ENCODE measurements at places on chromosomes 13 and 19.

- DNase-seq = peak; percentile 35
These were observed 16.1 kb upstream of the LMO7 start for GRCh38 chr13:75620020-75620419.

- no peak for DNase-seq
These were observed 20.8 kb upstream of the SLC25A30 start for GRCh38 chr13:45439008-45439407.

DNA sequence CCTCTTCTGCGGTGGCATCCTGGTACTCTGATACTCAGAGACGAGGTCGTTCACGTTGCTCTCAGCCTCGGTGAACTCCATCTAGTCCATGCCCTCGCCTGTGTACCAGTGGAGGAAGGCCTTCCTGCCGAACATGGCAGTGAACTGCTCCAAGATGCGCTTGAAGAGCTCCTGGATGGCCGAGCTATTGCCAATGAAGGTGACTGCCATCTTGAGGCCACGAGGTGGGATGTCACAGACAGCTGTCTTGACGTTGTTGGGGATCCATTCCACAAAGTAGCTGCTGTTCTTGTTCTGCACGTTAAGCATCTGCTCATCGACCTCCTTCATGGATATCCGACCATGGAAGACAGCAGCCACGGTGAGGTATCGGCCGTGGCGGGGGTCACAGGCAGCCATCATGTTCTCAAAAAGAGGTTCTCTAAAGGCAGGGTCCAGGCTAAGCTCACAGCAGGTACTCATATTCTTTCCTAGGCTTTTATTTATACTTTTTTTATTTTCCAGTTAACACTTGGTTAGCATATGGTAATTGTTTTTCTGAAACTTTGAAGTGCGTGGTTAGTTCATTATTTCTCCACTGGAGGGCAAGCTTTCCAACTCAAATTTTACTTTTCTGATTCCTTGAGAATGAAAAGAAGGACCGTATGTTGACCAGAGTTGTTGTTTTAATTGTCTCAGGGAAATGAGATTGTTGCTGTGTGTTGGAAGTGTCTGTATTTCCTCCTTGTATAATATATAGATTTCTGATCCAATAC lies 72.4 kb upstream of the RGCC start:
- DNase-seq = peak; percentile 10

DNA sequence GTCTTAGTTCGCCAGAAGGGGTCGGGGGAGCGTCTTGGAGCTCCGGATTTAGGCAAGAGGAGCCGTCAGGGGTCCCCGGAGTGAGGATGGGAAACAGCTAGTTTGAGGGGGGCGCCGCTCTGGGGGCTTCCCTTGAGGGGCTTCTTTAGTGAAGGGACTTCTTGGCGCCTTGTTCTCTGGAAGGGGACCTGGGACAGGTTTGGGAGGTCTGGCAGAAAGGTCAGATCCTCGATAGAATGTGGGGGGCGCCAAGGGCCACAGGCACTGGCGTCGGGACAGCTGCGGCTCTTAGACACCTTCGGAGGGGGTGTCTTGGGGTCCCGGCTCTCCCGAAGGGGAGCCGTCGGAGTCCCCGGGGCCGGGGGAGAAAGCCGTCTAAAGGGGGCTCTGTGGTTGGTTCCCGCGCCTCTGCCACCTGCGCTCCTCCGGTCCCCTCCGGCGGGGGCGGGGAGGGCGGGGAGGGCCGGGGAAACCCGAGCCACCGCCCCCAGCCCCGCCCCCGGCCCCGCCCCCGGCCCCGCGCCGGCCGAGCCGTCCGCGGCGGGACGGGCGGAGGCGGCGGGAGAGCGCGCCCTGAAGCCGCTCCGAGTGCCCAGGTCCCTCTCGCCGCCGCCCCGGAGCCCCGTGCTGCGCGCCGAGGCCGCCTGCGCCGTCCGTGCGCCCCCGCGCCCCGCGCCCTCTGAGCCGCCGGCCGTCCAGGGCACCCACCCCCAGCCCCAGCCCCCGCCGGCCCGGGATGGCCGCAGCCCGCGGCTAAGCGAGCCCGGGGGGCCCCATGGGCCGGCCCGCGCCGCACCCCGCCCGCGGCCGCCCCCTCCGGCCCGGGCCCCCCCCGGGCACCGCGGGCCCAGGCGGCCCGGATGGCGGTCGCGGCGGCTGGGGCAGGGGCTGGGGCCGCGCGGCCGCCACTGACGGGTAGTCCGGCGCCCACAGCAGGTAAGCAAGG lies at the start of gene NRTN:
NRTN (plus strand) TSS at position 552 of the 946 bp plus-strand sequence. CDS start 19,099 bp downstream, outside the sequence.
- DNase-seq = no peak

DNA sequence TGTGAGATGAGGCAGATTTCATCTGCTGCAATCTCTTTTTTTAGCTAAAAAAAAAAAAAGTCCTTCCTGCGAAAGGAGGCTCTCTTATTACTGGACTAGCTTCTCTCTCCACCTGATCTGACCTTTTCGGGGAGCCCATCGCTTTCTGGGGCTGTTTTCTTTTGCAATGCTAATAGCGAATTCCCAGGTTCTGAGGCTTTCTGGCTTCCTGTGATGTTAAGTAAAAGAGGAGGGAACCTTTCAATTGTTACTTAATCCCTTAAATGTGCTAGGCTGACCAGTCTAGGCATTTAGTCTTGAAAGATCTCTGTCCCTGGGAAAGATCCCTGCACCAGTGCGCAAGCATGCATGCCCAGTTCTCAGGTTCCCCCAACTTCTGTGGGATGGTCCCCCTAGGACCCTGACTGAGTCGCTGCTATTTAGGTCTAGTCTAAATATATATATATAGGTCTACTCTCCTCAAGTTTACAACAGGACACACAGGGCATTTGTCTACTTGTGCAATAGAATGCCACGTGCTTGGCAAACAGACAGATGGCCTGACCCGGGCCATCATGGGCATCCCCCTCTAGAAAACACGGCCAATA lies 224.7 kb downstream of the ZNF536 start:
- DNase-seq = no peak

DNA sequence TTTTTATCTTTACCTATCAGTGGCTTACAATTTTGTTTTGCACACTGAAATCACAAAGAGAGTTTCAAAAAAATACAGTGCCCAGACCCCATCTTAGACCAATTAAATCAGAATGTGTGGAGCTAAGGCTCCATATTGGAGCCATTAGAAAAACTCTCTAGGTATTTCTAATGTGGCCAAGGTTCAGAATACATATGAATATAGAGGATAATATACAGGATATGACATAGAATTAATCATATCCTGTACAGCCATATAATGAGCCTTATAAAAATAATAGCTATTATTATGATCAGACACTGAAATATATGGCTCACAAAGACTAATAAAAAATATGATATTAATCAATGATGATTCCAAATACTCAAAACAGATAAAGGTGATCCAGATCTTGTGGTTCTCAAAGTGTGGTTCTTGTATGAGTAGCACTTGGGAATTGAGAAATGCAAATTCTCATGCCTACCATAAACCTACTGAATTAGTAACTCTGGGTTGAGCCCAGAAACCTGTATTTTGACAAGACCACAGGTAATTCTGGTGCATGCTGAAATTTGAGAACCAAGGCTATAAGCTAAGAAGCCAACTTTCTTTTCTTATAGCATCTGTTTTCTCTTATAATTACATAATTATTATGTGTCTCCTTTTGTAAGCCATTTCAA lies 408.0 kb downstream of the DIAPH3 start:
- peak; percentile 46 for DNase-seq

GRCh38 chr13:34719060-34719875 lies 222.8 kb upstream of the NBEA start:
- peak; percentile 2 for DNase-seq

GRCh38 chr13:112904436-112904960 lies 64.5 kb upstream of the MCF2L start:
- no peak for DNase-seq

DNA sequence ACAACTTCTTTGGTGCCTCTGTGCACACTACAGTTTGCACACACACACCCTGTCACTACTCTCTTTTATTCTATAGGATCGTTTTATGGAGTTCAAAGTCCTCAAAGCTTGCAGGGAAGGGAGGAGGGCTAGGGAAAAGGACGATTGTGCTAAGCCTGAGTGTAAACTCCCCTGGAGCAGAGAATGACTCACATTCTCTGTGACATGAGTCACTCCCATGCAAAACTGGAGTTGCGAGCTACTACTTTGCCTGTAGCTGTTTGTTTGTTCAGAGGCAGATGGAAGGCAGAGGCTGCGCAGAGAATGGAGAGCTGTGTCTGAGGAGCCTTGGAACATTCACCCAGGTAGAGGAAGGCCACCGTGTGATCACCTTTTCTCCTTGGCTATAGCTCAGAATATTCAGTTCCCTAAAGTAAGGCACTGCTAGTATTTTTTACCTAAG lies 80.5 kb upstream of the MBNL2 start:
- peak; percentile 84 for DNase-seq

- DNase-seq = no peak
These were observed 25.8 kb upstream of the URAD start for GRCh38 chr13:28014301-28014700.

DNA sequence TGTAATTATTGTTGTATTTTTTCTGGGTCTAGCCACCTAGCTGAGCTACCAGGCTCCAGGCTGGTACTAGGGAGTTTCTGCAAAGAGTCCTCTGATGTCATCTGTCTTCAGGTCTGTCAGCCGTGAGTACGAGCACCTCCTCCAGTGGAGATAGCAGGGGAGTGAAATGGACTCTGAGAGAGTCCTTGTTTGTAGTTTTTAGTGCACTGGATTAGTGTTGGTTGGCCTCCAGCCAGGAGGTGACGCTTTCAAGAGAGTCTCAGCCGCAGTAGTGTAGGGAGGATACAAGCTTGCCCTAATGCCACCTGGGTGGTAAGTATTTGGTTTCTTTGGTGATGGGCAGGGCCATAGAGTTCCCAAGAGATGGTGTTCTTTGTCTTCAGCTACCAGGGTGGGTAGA lies 384.8 kb downstream of the SLC7A1 start:
- DNase-seq = no peak

DNA sequence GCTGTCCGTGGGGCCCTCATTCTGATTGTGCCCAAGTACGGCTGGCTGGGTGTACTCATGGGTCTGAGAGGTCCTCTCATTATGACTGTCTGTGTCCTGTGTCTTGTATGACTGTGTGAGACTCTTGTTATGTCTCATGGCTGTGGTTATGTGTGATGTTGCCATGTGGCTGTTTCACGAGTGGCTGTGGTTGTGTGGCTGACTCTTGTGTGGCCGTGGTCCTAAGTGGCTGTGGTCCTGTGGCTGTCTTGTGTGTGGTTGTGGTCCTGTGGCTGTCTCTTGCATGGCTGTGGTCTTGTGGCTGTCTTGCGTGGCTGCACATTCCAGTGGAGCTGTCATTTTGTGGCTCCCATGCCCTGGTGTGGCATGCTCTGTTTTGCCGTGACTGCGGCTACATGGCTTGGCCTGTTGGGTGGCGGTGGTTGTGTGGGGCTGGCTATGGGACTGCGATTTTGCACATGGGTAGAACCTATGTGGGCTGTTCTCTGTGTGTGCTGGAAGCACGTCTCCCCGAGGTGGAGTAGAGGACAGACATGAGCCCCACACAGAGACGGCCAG lies 2.5 kb downstream of the LYL1 start:
- DNase-seq = peak; percentile 40

DNA sequence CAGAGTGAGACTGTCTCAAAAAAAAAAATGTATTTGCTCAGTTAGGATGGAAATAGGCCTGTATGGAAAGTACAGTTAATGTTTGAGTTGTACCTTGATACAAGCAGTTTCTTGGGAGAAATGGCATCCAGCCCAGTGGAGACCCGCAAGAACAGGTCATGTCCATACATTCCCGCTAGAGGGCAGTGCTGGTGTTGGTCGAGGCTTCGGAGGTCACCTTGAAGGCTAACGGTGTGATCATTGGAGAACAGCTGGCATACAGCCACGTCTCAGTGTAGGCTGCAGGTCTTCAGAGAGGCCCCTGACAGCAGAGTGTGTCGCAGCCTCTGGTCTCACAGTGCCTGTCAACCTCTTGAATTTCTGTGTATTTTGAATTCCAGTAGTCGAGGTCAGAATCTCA lies 7.5 kb downstream of the ZNF610 start:
- DNase-seq = no peak

- DNase-seq = no peak
These were observed 181.3 kb downstream of the RAP2A start for GRCh38 chr13:97615266-97615665.

DNA sequence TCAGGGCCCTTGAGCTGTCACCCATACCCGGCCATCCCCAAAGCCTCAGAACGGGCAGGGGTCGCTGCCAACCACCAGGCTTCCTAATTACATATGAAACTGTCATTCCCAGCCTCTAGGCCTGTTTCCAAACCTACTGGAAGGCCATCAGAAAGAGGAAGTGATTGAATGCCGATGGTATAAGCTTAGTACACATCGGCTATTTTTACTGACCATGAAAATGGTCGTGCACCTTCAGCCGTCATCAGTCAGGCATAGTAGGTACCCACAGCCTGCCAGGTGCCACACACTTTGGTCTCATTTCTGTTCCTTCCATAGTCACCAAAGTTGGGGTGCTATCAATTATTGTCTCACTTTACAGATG lies 10.2 kb downstream of the KRI1 start:
- no peak for DNase-seq

GRCh38 chr13:44431150-44431549 lies 57.5 kb downstream of the SERP2 start:
- no peak for DNase-seq
